ENCODE measurements at places on chromosomes 2 and 18.

DNA sequence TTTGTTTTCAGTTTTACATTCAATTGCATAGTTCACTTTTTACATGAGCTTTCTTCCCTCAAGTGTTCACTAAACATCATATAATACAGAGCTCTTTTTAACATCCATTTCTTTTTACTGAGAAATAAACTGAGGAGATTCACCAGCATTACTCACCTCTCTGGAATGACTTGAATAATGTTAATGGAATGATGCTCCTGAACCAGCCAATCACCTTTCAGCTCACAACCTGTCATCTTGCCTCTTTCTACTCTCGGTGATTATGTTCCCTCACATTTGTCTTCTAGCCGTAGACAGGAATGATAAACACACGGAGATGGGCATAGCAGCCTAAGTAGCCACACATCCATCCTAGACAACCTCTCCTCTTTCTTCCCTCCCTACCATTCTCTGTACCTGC, 301.7 kb downstream of the PAX3 start:
- DNase-seq: no peak

- no peak for DNase-seq
These were observed 1.2 kb downstream of the ZNF236 start for GRCh38 chr18:76823587-76824011.

DNA sequence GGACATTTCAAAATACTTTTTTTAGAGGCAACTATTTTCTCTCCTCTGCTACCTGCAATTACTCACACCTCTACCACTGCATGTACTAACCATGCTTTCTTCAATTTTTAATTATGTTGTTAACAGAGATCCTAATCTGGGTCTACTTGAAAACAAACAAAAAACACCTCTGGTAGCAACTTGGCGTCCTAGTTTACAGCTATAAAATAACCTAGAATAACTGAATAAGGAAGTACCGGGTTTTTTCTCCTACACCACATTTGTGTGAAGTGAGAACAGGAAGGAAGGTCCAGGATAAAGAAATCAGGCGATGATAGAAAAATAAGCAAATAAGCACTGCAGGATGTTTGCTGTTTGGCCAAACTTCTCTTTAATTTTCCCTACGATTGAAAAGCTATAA, 633.5 kb downstream of the LRP1B start:
- DNase-seq: no peak

DNA sequence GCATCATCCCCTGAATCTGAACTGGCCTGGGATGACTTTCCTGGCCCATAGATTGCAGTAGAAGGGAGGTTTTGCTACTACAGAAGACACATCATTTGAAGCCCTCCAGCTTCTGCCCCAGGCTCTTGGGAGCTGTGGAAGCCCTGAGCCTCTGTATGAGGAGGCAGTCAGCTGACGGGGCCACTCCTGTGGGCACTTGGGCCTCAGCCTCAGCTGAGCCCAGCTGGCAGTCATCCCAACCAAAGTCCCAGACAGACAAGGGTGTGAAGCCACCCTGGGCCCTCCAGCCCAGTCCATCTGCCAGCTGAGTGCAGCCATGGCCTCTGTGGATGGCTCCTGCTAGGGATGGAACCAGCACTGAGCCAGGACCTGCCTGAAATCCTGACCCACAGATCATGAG, 502.3 kb upstream of the HS6ST1 start:
- no peak for DNase-seq

- no peak for DNase-seq
These were observed 376.2 kb downstream of the SOX11 start for GRCh38 chr2:6068429-6068828.

DNA sequence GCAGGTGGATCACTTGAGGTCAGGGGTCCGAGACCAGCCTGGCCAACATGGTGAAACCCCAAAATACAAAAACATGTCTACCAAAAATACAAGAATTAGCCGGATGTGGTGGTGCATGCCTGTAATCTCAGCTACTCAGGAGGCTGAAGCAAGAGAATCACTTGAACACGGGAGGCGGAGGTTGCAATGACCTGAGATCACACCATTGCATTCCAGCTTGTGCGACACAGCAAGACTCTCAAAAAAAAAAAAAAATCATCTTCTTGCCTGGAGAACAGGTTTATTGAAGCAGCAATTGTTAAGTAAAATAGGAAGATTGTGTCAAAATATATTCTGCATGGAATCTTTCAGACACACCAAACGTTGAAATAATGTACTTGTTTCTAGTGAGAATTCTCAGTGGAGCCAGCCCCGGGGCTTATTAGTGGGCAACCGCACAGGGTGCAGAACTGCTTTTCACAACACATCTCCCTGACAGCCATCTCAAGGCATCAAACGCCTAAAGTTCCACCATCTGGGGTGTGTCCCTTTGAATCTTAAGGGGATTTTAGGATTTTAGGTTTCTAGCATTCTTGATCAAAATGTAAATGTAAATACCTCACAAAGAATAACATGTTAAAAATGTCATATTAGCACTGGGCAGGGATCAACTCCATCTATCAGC, 28.6 kb upstream of the PPP4R1 start:
- no peak for DNase-seq

- DNase-seq: no peak
These were observed 41.7 kb upstream of the SLC3A1 start for GRCh38 chr2:44233450-44234128.

DNA sequence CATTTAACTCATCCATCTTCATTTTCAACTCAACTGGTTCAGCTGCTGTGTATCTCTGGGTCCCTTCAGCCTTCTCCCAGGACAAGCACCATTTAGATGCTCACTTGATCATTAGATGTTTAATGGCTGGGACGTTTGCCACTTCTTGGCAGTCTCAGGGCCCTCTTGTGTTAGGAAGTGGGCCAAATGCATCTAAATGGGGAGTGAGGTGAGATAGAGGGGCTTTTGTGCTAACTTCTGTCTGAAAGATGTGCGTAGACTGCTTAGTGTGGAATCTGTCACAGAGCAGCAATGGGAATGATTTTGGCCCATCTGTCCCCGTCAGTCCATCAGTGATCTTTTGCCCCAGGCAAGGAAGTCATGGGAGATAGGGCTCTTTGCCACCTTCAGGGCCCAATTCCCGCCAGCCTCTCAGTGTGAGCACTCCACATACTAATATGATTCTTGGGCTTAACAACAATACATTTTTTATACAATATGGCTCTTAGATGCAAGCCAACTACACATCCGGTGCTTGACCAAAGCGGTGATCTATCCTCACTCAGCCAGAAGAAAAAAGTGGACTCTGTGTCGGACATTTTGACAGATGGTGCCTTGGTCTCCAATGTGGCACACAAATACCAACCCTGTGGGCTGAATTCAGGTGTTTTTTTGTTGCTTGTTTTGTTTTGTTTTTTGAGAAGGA, 95.7 kb upstream of the EPC2 start:
- no peak for DNase-seq

- no peak for DNase-seq
These were observed 176.5 kb downstream of the LRRTM1 start for GRCh38 chr2:80128080-80128479.

GRCh38 chr18:56569416-56569815, 69.0 kb downstream of the TXNL1 start:
- no peak for DNase-seq
